ENCODE measurements at places on chromosomes 5 and 9.

- DNase-seq, result no peak
Measured at GRCh38 chr5:64835266-64835665, 66.5 kb downstream of the CWC27 start.

DNA sequence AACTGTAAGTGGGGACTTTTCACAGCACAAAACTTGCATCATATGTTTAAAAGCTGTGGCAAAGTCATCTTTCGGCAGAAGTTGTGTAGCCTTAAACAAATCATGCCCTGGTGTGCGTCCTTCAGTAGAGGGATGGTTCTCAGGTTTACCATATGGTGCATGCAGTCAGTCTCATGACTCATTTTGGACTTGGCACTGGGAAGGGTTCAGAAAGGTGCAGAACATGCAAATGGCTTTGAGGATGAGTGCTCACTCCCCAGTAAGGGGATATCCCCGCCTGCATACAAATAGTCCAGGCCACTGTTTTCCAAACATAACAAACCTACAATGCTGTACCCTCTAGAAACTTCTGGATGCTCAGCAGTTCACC lies 260.3 kb downstream of the NDUFS4 start:
- no peak for DNase-seq

- no peak for DNase-seq
Measured at GRCh38 chr5:66769839-66770617, 173.8 kb downstream of the MAST4 start.

DNA sequence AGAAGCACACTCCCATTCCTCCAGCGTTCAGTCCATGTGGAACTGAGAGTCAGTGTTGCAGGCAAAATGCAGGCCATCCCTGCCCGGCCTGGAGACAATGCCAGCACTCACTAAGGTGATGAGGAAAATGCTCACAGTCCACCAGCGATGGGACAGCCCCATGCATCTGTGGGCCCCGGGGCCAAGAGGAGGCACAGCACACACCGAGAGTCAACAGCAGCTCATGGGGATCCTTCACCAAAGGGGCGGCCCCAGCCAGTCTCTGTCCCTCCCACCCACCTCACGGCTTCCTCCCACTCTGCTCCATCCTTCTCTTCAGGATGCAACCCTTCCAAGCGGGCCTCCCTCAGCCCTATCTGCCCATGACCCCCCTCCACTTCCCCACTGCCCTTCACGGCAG lies 6.2 kb downstream of the SEMA4D start:
- no peak for DNase-seq

All from effector memory CD4-positive, alpha-beta T cell (primary cell).